SHP77 (cell line): ENCODE measurements at places on chromosomes 2 and 18.

GRCh38 chr2:29397039-29397438, 281.8 kb downstream of the CLIP4 start:
- no peak for DNase-seq

- DNase-seq = peak; percentile 6
Measured at GRCh38 chr2:170177950-170178781, at the start of gene MYO3B. Gene MYO3B, plus strand, starts transcription at chr2:170178147. Its CDS starts 141 bp downstream, at chr2:170178288.

DNA sequence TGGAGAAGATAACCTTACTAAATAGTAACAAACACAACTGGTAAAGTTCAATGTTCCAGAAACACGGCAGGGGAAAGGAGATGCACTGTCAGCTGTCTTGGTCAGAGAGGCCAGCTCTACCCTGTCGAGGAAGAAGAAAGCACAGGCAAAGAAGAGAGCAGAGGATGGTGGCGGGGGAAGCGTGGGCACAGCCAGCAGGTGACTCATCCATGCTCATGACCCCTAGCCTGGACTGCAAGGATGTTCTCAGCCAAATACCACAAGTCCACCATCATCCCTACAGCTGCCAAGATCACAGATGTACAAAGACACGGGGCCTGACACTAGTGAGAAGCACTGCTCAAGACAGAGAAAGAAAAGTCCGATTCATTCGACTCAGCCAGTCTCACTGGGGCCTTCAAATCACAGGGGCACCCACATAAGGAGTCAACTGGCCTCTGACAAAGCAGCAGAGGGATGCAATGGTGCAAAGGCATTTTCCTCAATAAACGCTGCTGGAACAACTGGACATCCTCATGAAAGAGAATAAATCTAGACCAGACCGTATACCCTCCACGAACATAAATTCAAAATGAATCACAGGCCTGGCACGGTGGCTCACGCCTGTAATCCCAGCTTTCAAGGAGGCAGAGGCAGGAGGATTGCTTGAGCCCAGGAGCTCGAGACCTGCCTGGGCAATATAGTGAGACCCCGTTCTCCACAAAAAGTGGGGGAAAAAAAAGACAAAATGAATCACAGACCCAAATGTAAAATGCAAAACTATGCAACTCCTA, 5.6 kb downstream of the DTYMK start:
- no peak for DNase-seq

DNA sequence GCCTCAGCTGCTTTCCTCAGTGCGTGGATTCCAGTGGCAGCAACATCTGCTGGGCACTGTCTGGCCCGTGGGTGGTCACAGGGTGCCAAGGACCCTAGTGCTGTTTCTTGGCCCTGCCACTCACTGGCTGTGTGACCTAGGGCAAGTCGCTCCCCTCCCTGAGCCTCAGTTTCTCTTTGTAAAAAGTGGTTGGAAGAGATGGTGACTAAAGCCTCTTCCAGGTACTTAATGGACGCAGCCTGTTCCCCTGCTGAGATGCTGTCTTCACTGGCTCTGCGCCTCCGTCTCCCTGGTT, 42.2 kb downstream of the ATOH8 start:
- no peak for DNase-seq

GRCh38 chr18:58649966-58650816, 21.1 kb upstream of the MALT1 start:
- no peak for DNase-seq

- DNase-seq = no peak
Measured at GRCh38 chr2:148978026-148978685, 60.3 kb upstream of the LYPD6B start.

DNA sequence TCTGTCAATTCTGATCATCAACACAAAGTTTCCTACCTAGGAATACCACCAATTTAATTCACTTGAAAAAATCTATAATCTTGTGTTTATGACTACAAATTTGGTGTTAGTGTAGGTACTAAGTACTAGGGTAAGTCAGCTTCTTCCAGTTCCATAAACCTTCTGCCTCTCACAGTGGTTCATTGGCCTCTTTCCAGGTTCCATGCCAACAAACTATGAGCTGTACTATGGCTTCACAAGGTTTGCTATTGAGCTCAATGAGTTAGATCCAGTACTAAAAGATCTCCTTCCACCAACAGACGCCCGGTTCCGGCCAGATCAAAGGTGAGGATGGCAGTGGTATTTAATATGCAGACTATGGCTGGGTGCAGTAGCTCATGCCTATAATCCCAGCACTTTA, 58.8 kb downstream of the PRKRA start:
- DNase-seq = no peak

DNA sequence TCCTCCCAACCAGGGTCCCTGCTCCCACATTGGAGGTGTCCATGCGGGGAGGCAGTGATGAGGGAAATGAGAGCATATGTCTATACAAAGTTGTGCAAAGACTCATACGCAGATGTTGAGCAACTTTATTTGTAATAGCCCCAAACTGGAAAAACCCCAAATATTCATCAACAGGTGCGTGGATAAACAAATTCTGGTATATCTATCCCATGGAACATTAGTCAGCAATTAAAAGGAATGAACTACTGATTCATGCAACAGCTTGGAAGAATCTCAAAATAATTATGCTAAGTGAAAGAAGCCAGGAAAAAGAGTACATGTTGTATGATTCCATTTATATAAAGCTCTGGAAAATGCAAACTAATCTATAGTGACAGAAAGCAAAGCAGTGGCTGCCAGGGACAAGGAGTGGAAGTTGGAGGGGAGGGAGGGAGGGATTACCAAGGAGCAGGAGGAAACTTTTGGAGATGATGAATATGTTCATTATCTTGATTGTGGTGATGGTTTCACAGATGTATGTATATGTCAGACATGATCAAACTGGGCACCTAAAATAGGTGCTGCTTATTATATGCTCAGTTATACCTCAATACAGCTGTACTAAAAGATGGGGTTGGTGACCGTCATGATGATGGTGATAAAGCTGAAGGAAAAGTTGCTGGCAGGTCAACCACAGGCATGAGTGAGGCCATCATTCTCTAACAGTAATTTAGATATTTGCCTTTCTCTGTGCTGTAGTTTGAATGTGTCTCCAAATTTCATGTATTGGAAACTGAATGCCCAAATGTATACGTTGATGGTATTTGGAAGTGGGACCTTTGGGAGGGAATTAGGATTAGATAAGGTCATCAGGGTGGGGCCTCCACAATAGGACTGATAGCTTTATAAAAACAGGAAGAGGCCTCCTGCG, 270.9 kb downstream of the CYP26B1 start:
- DNase-seq = no peak

DNA sequence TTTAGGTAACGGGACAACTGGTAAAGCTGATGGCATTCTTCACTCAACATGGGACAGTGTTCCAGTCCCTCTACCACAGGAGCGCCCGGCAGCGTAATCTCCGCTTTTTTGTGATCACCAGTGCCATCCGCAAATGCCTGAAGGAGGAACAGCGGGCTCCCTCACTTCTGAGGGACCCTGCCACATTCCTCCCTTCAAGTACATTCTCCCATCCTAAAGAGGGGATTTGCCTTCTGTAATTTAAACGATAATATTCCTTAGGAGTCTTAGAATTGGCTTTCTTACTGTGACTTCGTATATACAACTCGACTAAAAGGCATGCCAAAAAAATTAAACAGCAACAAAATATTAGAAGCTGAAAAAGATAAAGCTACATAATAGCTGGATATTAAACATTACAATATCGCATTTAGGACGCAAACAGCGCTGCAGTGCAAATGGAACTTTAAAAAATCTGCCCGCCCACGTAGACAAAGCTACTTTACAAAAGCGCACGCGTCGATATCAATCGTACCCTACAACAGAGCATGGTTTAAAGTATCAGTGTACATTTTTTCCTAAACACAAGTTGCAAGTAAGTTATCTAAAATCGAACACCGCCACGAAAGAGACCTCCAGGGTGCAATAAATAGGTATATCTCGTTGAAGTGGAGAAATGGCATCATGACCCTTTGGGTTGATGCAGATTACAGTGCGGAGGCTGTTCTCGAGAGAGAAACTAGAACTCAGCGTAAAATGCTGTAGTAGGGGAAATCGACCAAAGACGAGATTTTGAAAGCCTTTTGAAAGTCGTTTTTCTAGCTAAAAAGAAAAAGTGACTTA, 2.3 kb upstream of the VSNL1 start:
- DNase-seq = no peak

DNA sequence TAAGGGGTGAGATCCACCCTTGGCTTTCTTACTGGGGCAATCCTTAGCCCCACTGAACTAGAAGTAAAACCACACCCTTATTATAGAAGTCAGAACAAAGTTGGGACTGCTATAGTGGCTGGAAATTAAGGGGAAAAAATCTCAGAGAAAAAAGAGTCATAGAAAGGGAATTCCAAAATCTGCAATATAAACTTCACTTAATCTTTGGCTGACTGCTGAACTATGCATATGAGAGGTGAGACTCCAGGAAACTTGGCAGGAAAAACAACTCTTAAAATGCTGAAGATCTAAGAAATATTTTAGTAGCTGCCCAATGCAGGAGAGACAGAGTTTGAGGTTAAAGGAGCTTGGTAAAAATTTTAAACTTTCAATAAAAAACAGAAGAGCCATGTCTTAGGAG, 201.8 kb upstream of the FN1 start:
- DNase-seq = no peak

DNA sequence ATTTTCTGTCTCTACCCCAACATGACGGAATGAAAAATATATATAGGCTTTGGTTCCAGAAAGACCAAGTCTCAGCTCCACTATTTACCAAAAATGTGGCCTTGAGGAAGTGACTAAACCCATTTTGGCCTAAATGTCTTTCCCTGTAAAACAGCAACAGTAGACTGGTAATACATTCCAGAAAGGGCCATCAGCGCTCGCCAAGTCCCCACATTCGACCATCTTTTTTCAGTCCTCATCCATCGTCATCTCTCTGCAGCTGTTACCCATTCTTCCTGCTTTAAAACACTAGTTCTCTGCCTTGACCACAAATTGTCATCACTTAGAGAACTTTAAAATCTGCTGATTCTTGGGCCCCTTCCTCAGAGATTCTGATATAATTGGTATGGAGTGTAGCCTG, 183.8 kb upstream of the CTAGE1 start:
- no peak for DNase-seq

GRCh38 chr2:66387016-66387753, 47.7 kb upstream of the MEIS1 start:
- DNase-seq = peak; percentile 27

- DNase-seq = no peak
Measured at GRCh38 chr2:119836455-119837142, 76.9 kb downstream of the PTPN4 start.

DNA sequence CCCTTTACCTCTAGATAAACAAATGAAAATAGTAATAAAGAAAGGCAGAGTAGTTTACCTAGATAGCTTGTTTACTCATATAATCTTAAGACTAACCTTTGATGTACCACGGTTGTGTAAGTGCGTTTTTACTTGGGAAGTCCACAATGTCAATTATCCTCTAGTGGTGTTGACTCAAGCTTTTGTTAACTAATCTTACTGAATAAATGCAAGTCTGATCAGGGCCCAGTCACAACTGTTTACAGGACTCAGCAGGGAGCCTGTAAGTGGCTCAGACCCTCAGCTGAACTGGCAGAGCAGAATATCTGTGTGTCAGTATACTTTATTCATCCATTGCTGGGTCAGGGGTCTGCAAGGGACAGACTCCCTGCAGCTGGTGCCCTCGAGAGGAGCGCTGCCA, 98.1 kb upstream of the ACAA2 start:
- DNase-seq = no peak

GRCh38 chr2:64537991-64538390, 13.9 kb downstream of the AFTPH start:
- no peak for DNase-seq

DNA sequence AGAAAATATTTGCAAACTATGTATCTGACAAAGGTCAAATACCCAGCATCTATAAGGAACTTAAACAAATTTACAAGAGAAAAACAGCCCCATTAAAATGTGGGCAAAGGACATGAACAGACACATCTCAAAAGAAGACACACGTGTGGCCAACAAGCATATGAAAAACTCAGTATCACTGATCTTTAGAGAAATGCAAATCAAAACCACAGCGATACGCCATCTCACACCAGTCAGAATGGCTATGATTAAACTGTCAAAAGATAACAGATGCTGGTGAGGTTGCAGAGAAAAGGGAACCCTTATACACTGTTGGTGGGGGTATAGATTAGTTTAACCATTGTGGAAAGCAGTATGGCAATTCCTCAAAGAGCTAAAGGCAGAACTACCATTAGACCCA, 64.3 kb upstream of the RBMS1 start:
- DNase-seq = no peak

GRCh38 chr2:133642791-133643191, 74.5 kb upstream of the NCKAP5 start:
- no peak for DNase-seq

GRCh38 chr18:4181086-4181485, 274.0 kb downstream of the DLGAP1 start:
- DNase-seq = no peak

DNA sequence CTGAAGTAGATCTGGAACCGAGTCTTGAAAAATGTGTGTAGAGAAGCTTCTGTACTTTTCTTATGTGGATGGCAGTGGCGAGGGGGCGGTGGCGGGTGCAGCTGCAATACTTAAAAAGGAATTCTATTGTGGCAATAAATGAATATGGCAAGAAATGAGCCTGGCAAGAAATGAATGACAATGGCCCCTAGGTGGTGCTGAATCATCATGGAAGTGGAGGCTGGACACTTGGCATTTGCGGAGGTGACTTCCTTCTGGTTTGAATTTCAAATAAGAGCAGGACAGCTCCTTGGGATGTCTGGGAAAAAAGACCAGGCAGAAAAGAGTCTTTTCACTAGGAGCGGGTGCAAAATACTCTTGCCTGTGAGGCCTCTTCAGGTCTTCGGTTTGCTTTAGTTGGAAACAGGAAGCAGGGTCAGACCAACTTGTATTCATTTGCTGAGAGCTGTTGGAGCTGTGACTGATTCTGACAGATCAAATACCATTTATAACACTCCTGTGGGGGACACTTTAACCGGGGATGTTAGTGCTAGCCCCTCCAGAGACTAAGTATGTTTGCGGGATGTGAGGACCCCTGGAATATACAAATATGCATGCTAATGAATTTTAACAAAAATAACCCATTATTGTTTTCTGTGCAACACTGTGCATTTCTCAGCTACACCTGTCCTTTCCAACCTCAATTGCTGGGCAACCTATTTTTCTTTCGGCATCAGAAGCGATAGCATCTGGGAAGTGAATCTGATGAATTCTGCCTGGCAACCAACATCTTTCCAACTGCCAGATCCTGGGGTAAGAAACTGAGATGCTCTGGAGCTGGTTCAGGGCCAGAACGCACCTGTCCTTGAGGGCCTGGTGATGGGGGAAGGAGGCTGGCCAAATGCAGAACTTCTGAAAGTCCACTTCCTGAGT, 35.4 kb downstream of the FASTKD2 start:
- peak; percentile 59 for DNase-seq

DNA sequence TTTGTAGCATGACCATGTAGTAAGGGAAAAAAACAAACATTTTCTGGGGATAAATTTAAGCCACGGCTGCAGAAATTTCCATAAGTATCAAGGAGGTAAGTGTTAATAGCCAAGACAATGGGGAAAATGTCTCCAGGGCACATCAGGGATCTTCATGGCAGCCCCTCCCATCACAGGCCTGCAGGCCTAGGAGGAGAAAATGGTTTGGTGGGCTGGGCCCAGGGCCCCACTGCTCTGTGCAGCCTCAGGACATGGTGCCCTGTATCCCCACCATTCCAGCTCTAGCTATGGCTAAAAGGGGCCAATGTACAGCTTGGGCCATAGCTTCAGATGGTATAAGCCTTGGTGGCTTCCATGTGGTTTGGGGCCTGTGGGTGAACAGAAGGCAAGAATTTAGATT, 271.8 kb downstream of the PID1 start:
- no peak for DNase-seq

- no peak for DNase-seq
Measured at GRCh38 chr18:46297621-46298020, 193.4 kb downstream of the HAUS1 start.

- DNase-seq = no peak
Measured at GRCh38 chr2:205996161-205996560, 89.8 kb downstream of the INO80D start.
